ENCODE measurements at places on chromosomes 2 and 18.
A peak's percentile ranks its signal among the peaks of the same experiment; 100 is the strongest.

DNA sequence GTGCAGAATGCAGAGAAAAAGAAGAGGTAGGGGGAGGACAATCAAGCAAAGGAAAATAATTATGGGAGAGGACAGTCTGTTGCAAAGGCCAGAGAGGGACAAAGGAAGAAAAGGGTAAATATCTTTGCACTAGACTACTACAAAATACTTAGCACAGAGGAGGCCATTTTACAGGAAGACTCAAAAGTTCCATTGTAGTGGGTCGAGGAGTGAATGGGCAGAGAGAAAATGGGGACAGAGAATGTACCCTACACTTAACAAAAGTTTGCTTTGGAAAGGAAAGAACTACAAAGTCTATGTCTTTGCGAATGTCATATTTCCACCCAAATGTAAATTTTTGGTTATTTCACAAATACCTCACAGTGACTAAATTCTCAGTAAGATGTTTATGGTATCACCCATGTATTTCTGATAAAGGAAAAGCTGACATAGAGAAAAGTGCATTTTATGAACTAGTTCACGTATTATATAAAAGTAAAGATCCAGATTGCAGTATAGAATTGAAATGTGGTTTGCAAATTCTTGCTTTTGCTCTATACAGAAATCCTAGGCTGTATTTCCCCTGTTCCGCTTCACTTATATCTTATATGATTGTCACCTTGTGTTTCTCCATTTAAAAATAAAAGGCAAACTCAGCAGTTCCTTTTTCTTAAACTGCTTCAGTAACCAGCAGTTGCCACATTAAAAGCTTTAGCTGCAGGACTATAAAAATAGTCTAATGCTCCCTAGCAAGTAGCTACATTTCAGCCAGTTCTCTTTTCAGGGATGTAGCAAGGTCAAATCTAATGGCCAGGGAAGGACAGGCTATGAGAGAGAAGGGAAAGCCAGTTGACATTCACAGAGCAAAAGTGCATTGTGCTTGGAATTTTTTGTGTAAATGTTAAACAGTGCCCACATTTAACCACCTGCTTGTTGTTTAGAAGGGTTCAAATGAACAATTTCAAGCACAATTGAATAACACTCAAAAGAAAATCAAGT lies 79.7 kb upstream of the CYTIP start:
- ATAC-seq: no peak

- peak; percentile 84 for ATAC-seq
These were observed 350.5 kb upstream of the ETAA1 start for GRCh38 chr2:67046591-67046990.

DNA sequence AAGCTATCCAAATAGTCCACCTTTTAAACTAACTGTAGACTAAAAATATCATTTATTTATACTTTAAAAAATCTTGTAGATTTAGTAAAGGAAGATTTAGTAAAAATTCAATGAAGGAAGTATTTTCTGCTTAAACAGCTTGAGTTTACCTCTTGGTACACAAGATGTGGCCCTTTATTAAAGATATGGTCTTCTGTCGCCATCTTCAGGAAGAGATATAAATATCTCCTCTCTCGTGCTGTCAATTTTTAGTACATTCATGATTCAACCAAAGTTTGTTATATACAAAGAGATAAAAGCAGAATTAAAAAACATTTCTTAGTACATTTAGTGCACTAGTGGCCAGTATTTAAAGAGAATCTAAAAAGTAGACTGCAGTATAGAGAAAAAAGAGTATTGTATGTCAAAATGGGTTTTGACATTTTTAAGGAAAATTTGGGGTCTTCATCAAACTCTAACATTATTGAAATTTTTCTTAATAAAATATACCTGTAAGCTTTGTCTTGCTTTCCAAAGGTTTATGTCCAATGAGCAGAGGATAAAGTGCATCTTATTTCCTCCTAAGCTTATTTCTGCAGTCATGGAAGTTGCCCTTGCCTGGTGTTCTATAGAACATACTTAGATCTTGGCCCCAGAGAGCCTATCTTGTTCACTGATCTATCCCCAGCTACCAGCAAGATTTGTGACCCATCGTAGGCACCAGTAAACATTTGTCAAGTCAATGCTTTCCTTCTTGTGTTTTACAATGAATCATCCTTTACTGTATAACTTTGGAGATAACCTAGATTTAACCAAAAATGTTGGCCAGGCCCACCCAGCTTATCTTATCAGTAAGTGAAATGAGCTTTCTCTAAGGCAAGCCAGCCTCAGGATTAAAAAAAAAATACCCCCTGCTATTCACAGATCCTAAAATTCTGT lies 18.5 kb upstream of the EML6 start:
- peak; percentile 58 for ATAC-seq

- ATAC-seq: no peak
These were observed 9.8 kb downstream of the TBR1 start for GRCh38 chr2:161425728-161426454.

GRCh38 chr2:187684174-187684573 lies 129.9 kb upstream of the TFPI start:
- ATAC-seq: no peak

- ATAC-seq: peak; percentile 25
These were observed 556 bp downstream of the CYRIA start for GRCh38 chr2:16664809-16665747.

- ATAC-seq: peak; percentile 91
These were observed 13.7 kb upstream of the DAPL1 start for GRCh38 chr2:158781353-158781961.

- ATAC-seq: no peak
These were observed 27.8 kb downstream of the IGFBP2 start for GRCh38 chr2:216661051-216661450.

GRCh38 chr2:201171259-201171814 lies 11.6 kb upstream of the CASP10 start:
- ATAC-seq: no peak

DNA sequence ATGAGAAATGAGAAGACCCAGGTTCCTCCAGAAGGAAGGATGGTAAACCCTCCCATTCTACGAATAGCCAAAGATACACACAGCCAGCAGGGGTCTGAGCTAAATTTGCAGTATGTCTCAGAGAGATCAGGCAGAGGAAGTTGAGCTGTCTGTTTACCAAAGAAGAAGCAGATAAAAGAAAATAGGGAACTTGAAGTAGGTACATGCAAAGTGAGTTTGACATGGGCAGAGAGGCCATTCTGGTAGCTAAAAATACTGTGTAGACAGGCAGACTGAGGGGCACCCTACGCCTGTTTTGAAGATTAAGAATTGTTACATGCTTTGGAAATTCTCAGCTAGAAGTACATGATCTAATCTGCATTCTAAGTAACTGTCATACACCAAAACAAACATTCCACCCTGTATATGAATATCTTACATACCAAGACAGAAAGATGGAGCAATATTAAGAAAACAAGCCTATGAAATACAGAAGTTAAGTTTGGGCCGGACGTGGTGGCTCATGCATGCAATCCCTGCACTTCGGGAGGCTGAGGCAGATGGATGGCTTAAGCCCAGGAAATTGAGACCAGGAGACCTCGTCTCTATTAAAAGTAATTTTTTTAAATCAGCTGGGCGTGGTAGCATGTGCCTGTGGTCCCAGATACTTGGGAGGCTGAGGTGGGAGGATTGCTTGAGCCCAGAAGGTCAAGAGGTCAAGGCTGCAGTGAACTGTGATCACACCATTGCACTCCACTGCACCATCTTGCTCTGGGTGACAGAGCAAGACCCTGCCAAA lies 157.9 kb downstream of the ANKRD44 start:
- peak; percentile 73 for ATAC-seq

DNA sequence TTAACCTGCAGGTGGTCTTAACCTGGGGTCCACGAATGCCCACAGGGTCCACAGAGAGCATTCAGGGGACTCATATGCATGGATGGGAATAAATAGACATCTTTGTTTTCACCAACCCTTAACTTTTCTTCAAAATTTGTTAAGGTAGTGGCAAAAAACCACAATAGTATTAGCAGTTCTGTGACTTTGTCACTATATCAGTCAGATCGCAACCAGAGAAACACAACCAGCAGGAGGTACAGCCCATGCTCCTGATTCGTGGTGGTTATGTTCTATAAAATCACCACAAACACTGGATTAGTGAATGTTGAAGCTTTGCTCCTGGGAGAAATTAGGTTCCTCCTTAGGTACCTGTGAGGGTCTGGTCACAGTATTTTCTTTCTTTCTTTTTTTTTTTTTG lies 31.6 kb downstream of the B3GNT7 start:
- ATAC-seq: no peak

GRCh38 chr2:75655861-75656260 lies 9.3 kb downstream of the MRPL19 start:
- no peak for ATAC-seq

GRCh38 chr2:232521959-232522622 lies 1.9 kb downstream of the PRSS56 start:
- peak; percentile 38 for ATAC-seq
